ENCODE measurements at places on chromosomes 3 and 15.

DNA sequence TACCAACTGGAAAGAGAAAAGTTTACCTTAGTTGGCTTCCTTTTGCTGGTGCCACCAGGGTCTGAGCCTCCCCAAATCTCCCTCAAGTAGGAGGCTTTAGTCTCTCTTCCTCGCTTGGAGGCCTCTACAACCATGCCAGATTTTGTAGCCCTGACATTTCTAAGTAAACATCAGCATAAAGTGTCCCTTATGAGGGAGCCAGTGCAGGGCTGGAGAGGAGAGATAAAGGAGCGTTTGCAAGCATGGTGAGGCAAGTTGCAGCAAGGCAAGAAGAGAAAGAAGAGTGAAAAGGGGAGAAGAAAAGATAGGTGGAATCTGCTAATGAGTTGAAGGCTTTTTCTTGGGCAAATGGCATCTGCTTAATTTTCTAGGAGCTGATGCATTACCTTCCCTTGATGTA lies 82.7 kb upstream of the FNDC3B start:
- no peak for DNase-seq

DNA sequence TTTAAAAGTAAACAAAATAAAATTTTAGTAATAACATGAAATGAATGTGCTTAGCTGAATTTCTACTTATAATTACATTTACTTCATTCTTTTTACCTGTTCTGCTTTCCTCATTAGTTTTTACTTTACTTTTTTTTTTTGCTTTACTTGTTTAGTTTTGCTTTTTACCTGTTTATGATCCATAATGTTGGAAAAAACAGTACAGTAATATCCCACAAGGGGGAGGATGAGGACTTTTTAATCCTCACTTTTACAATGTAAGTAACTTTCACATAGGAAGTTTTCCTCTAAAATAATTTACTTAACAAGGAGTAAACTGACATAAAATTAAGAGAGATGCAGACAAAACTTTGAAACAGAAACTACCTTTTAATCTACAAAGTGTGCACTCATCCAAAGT lies 268.7 kb downstream of the TBC1D5 start:
- DNase-seq: no peak

GRCh38 chr3:149085828-149086231 lies 503 bp downstream of the HLTF start:
- DNase-seq: peak; percentile 13

DNA sequence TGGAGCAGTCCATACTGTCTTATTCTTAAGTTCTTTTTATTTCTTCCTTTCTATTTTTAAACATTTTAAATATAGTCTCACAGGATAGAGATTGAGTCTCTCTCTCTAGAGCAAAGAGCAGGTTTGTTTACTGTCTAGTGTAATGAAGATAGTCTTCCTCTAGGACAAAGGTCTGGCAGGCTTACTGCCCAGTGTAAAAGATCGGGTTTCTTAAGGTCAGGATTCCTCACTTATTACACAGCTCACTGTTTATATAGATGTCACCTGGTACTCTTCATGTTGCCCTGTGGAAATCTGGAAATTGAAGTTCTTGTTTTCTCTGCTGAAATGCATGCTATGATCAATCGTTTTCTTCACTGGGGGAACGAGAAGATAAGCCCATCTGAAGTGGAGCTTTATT lies 76.0 kb downstream of the ZBBX start:
- no peak for DNase-seq

DNA sequence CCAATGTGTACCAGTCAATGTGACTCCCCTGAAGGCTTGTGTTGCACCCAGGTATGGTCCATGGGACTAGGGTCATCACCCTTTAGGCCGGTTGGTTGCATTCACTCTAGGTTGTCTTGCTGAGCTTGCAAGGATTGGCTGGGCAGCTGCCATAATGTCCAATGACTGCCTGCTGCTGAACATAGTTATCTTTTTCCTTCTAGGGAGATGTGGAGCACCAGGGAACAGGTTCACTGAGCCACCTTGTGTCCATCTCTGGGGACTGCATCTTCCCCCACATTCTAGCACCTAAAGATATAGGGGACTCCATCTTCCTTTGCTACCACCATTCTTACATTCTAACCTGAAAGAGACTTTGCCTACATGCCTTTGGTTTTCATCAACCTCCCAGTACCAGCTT lies 580.4 kb upstream of the TBL1XR1 start:
- DNase-seq: peak; percentile 77
